WTC11 (cell line): ENCODE measurements at places on chromosomes 13 and 19. TPM values are rescaled to one million over a fixed set of nuclear protein-coding genes. Genes with fewer than 3 reads are reported as not detected.

DNA sequence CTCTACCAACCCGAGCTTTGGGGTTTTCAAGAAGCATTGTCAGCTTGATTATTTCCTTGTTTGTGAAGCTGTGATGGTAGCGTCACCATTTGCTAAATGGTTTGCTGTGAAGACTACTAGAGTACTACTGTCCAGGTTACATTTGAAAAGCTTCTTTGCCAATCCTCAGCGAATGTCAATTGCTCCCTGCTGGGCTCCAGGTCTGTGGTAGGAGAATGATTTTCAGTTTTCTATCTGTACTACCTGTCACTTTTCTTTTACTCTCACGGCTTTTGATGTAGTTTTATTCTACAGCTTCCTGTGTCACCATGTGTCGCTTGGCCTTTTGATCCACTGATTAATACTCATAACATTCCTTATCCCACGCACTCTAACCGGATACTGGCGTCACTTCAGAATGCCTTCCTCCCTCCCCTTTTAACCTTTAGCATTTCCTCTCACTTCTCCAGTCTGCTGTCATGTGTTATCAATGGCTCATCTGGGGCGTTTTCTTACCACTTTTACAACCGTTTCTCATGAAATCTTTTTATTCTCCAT lies 7.5 kb upstream of the GPR183 start:
- peaks cover 16% of the 10 kb centered on the region for H3K36me3 ChIP-seq
- peaks cover 28% of the 10 kb centered on the region for H3K4me1 ChIP-seq
- no peak overlapping the region for H3K4me3 ChIP-seq
- H3K27me3 ChIP-seq: no peaks in the 10 kb centered on the region

The CAMSAP3 gene
- total RNA-seq: 27.8 to 34.6 TPM (median 32.1 TPM) in 3 replicates

The EBI3 gene
- 0.81 to 1.5 TPM (median 1.1 TPM) in 3 replicates for total RNA-seq

DNA sequence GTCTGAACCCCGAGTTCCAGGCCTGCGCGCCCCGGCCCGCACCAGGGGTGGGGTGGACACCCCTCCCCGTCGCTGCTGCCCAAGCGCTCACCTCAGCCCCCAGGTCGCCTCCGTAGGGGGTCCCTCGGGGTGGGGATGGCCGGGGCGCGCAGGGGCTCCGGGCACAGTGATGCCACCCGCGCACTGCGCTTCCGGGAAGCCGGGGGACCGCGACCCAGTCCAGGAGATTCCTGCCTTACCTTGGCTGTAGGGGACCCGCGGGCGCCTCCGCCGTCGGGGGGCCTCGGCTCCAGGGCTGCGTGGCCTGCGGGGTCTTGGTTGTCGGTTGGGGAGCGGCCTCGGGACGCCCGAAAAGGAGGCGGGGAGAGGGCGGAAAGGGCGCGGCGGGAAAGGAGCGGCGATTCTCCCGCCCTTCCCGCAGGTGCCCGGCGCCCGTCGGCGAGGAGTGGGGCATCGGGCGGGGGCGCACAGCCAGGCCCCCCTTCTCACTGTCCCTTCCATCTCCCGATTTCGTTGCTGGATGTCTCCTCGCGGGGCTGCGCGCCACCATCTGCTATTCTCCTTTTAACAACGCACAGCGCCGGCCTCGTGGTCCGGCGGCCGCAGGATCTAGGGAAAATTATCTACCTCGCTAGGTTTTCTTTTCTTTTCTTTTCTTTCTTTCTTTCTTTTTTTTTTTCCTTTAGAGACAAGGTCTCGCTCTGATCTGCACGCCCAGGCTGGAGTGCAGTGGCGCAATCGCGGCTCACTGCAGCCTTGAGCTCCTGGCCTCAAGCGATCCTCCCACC lies at the start of gene KEAP1:
Gene KEAP1, minus strand, starts transcription at position 355 of the 788 bp plus-strand sequence. CDS start 3,323 bp downstream, outside the sequence.
- H3K36me3 ChIP-seq: peaks cover 12% of the 10 kb centered on the region
- H3K4me1 ChIP-seq: peaks cover 26% of the 10 kb centered on the region
- DNase-seq: peak; percentile 56
- H3K4me3 ChIP-seq: peak within 1 kb of the TSS; percentile 83
- H3K27ac ChIP-seq: no peak within 1 kb of the TSS
- 0 out of 2 replicates have a peak, but pooled peaks cover 4% of the 10 kb centered on the region for H3K27me3 ChIP-seq
